ENCODE measurements at places on chromosomes 4 and X. TPM values are rescaled to one million over a fixed set of nuclear protein-coding genes. Genes with fewer than 3 reads are reported as not detected.

Gene FREM3
- total RNA-seq = not detected

DNA sequence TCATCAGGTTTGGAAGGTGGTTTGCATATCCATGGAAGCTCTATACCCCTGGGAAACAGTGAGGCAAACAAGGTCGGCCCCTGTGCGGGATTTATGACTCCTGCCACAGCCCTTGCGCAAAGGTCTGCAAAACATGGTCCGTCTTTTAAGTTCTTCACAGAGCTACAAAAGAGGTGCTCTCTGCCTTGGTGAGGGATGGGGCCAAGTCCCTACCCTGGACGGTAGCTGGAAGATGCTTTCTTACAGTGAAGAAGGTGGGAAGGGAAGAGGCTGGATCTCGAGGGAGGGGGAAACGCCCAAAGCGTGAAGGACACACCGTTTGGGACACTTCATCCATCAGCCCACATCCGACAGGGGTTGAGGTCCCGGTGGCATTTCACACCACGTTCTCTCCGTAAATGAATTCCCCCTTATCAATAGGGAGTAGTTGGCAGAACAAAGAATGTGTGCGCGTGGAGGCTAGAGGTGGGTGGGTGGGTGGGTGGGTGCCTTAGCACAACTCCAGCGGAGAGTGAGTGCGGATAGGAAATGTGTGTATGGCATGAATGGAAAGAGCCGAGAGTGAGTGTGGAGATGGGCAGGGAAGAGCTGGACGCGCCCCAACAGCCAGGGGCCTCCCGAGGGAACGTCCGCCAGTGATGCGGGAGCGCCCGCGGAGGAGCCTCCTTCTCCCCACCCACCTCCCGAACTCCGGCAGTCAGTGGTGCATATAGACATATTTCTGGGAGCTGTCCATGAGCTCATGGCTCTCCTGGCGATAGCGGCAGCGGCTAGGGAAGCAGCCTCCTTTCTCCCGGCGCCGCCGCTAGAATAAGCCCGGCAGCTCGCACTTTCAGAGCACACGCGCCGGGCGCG, 68.3 kb downstream of the LARP7 start:
- peak; percentile 65 for DNase-seq
- H3K4me1 ChIP-seq = peaks cover 11% of the 10 kb centered on the region
- peak overlapping the region; percentile 53 for H3K4me3 ChIP-seq
- no peaks in the 10 kb centered on the region for H3K27me3 ChIP-seq
- H3K27ac ChIP-seq = peak overlapping the region; percentile 82

DNA sequence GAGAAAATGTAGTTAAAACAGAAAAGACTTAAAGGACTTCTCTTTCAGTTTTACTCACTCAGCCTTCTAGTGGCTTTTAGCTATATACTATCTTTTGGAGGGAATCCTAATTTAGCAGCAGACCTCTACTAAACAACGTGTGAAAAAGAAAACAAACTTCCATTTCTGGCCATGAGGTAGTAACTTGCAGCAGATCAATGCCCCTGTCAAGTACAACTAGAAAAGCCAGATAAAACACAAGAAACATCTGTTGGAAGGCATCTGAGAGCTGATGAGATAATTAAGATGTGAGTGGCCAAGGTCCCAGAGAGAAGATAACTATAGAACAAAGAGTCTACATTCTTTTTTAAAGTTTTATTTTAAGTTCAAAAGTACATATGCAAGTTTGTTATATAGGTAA, 101.7 kb downstream of the CORIN start:
- peak overlapping the region; percentile 22 for H3K27ac ChIP-seq
- no peaks in the 10 kb centered on the region for H3K36me3 ChIP-seq
- H3K4me1 ChIP-seq = no peaks in the 10 kb centered on the region

GRCh38 chr4:145347684-145348083, 134.0 kb upstream of the SMAD1 start:
- H3K27me3 ChIP-seq = no peaks in the 10 kb centered on the region
- no peak for DNase-seq
- no peaks in the 10 kb centered on the region for H3K36me3 ChIP-seq
- H3K4me3 ChIP-seq = no peak overlapping the region
- no peak overlapping the region for H3K27ac ChIP-seq

DNA sequence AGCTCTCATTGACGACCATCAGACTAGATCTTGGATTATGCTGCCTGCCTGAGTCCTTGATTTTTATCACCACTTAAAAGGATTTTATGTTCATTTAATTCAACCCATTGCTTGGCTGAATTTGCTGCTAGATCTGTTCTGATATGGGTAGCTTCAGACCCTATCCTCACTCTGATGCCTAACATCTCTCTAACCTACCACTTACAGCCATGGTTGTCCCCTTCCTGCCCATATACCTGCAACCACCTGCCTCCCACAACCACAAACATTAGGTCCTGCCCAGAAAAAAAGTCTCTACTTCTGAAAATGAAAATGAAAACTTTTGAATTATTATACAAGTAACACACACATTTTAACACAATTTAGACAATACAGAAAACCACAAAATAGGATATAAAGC, 310.8 kb downstream of the HNRNPD start:
- no peaks in the 10 kb centered on the region for H3K27me3 ChIP-seq
- H3K4me3 ChIP-seq = no peak overlapping the region
- no peaks in the 10 kb centered on the region for H3K4me1 ChIP-seq
- no peak overlapping the region for H3K27ac ChIP-seq
- no peaks in the 10 kb centered on the region for H3K36me3 ChIP-seq

DNA sequence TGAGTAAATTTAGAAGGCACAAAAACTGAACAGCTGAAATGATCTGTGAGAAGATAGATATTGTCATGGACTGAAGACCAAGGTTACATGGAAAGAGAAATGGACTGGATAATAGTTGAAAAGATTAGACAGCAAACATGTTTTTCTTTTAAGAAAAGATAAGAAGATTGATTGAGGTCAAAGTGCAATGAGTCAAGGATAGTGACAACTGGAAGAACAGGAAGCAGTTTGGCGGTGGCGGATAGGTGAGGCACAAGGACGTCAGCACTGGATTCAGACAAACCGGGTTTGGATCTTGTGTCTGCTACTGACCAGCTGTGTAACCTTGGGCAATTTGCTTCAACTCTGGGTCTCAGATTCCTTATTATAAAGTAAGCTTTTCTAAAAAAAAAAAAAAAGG, 2.0 kb upstream of the HPGD start:
- no peak overlapping the region for H3K4me3 ChIP-seq
- H3K27ac ChIP-seq = no peak overlapping the region
- H3K27me3 ChIP-seq = no peaks in the 10 kb centered on the region
- H3K36me3 ChIP-seq = no peaks in the 10 kb centered on the region
- no peak for DNase-seq
- no peaks in the 10 kb centered on the region for H3K4me1 ChIP-seq

GRCh38 chr4:40314951-40315350, 20.2 kb upstream of the CHRNA9 start:
- no peaks in the 10 kb centered on the region for H3K27me3 ChIP-seq
- no peak for DNase-seq
- H3K4me3 ChIP-seq = no peak overlapping the region

GRCh38 chr4:170047771-170048354, 21.7 kb upstream of the MFAP3L start:
- no peaks in the 10 kb centered on the region for H3K4me1 ChIP-seq
- H3K36me3 ChIP-seq = no peaks in the 10 kb centered on the region
- H3K27me3 ChIP-seq = no peaks in the 10 kb centered on the region
- no peak overlapping the region for H3K4me3 ChIP-seq

DNA sequence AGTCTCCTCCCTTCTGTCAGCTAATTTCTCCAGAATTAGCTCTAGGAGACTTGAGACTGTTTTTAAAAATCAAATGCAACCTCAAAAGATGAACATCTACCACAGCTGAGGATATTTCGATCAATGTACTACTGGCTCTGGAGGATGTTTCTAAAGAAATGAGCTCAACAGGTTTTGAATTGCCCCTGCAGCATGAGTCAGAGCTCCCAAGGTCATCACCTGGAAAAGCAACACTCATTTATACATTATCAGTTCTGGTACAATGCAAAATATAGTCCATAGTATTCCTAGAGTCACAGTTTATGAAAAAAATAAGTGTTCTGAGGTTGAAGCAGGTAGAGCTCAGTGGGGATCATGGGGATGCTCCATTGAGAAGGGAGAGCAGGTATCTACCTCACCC, 50.8 kb upstream of the MCF2 start:
- no peak overlapping the region for H3K27ac ChIP-seq
- no peak for DNase-seq
- H3K4me3 ChIP-seq = no peak overlapping the region
- no peaks in the 10 kb centered on the region for H3K27me3 ChIP-seq
- H3K4me1 ChIP-seq = no peaks in the 10 kb centered on the region
- peaks cover 3% of the 10 kb centered on the region for H3K36me3 ChIP-seq

DNA sequence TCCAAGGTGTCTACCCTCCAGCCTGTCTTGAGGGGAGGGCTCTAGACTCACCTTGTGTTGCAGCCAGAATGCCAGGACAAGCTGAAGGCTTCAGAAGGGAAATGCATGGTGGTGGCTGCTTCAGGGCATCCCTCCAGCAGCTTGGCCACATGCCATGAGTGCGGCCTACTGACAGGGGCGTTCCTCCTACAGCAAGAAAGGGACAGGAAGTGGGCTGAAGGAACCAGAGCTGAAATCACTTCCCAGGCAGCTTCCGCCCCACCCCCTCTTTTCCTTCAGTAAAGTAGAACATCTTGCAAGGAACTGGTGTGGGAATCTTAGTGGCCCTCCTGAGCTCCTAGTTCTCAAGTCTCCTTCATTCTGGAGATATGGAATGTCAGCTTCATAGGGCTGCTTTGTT, 167.5 kb upstream of the DGKK start:
- H3K4me1 ChIP-seq = no peaks in the 10 kb centered on the region
- H3K4me3 ChIP-seq = no peak overlapping the region
- H3K27me3 ChIP-seq = no peaks in the 10 kb centered on the region

Gene CYP4V2
- total RNA-seq = 37.7 TPM

GRCh38 chr4:21507439-21507838, 441.1 kb downstream of the KCNIP4 start:
- H3K4me3 ChIP-seq = no peak overlapping the region
- H3K36me3 ChIP-seq = no peaks in the 10 kb centered on the region
- no peaks in the 10 kb centered on the region for H3K27me3 ChIP-seq
- no peak for DNase-seq

DNA sequence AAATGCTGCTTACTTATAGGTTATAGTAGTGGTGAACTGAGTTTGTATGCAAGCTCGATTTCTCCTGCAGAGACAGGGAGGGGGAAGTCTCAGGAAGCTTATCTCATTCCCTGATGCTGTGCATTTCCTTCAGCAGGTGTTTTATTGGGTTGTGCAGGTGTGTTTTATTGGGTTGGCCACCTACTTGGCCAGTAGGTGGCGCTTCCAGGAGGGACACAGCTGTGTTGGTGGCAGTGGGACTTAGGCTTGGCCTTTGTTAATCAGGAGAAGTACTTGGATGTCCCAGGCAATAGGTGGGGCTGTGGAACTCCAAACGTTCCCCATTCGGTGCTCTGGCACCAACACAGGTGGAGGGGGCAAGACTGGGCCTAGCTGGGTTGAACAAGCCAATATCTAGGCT, 196.0 kb upstream of the DCAF8L1 start:
- H3K27me3 ChIP-seq = no peaks in the 10 kb centered on the region
- H3K27ac ChIP-seq = no peak overlapping the region
- no peaks in the 10 kb centered on the region for H3K4me1 ChIP-seq
- H3K36me3 ChIP-seq = no peaks in the 10 kb centered on the region
- DNase-seq = no peak
- no peak overlapping the region for H3K4me3 ChIP-seq

Gene PROM1
- total RNA-seq = 5.2 TPM

- H3K27ac ChIP-seq = peak overlapping the region; percentile 56
- H3K4me3 ChIP-seq = no peak overlapping the region
- H3K4me1 ChIP-seq = peaks cover 3% of the 10 kb centered on the region
- H3K36me3 ChIP-seq = no peaks in the 10 kb centered on the region
- no peaks in the 10 kb centered on the region for H3K27me3 ChIP-seq
- DNase-seq = no peak
These were observed 30.4 kb downstream of the PLS3 start for GRCh38 chrX:115591420-115591819.

Gene TRIM2
- 17.7 TPM for total RNA-seq
